ENCODE measurements at places on chromosomes 1 and 21.

GRCh38 chr1:7008331-7008730 is 223.1 kb downstream of the CAMTA1 start:
- no peak for DNase-seq

DNA sequence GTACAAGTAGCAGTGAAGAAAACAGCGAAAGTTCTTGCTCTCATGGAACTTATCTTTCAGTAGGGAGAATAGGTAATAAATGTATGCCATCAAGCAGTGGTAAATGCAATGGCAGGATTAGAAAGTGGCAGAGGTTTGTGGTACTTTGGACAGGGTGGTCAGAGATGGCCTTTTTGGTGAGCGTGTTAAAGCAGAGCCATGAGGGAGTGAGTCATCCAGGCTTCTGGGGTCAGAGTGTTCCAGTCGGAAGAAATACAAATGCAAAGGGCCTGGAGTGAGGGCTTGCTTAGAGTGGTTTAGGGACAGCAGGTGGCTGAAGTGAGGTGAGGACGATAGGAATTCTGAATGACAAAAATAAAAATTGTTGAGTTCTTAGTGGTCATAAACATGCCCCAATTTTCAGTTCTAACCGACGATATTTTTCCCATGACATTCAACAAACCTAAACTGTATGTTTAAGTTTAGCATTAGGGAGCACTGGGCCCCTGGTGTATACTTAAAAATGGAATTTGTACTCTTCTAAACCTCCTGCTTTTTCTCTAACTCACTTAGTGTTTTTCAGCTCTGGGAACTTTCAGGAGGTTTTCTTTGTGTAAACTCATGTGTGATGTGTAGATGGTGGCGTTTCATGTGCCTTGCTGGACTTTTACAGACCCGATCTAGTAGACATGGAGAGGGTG is 78.2 kb downstream of the MACF1 start:
- DNase-seq, result peak; percentile 66

DNA sequence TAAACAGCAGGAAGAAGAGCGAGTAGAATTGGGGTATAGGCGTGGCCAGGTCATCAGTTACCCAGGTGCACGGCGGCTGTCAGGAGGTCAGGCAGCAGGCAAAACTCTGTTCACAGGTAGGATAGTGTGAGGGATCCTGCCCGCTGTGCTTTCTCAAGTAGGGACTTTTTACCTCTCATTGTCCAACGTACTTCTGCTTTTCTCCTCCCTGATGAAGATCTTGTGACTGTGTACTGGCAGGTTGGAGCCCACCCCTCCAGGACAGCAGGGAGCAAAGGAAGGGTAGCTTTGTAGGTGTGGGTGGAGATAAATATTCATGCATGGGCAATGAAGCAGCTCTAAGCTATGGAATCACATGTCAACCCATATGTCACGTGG is 373.5 kb downstream of the KIF26B start:
- DNase-seq, result no peak

- peak; percentile 66 for DNase-seq
Observed at GRCh38 chr1:23283667-23284602, 60.1 kb downstream of the HNRNPR start.

GRCh38 chr21:32570456-32570855 is 14.9 kb downstream of the TCP10L start:
- no peak for DNase-seq

DNA sequence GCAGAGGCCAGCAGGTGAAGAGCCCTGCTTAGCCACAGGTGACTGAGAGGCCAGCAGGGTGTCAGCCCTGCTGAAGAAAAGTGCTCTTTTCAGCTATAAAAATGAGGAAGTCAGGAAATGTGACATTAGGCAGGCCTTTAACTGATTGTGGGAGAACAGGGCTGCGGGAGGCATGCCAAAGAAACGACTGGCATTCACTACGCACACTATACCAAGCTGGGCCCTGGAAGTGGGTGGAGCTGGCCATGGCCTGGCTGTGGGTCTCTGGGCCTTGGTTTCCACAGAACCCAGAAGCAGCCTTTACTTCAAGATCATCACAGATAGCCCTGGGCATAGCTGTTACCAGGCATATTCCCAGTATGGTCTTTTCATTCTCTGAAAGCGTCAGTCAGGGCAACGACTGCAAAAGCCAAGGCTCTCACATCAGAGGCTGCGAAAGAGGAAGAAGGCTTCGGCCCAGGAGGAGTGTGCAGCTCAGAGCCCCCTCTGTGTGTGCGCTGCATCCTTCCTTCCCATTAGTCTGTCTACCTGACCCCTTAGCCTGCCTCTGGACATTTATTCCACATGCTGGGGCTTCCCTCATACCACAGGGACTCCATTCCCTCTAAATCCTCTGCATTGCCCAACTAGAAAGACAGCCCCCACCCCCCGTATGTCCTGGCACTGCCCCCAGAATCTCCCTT is 14.3 kb downstream of the SLC2A1 start:
- no peak for DNase-seq

- peak; percentile 78 for DNase-seq
Observed at GRCh38 chr1:221263831-221264767, 384.9 kb downstream of the HLX start.

DNA sequence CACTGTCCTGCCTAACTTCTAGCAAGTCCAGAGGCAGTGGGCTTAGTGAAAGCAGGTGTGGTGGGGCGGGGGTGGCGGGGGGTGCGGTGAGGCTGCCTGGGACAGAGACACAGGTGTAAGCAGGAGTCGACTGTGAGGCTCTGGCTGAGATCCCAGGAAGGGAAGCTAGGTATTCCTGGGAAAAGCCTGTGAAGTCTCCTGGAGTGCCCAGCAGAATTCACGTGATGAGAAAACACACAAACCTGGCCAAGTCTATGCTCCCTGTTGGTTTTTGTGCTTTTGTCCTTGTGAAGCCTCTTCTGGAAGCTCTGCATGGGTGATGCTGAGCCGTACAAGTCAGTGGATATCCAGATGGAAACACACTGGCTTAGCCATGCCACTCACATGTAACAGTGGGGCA is 5.3 kb downstream of the GALNT2 start:
- no peak for DNase-seq

DNA sequence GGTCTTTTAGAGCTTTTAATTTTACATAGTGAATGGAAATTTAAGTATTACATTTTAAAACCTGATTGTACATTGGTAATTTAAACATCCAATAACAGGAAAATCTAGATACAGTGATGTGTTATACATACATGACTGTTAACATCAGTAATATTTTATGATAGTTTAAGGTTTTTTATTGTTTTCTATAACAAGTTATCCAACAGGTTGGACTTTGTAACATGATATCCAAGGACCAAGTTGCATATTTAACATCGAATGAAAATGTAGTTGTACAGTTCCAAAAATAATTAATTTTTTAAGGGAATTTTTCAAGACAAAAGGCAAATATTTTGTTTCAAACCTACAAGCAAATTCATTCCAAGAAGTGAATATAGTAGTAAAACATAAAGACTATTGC is 14.3 kb downstream of the GLRX2 start:
- no peak for DNase-seq

- no peak for DNase-seq
Observed at GRCh38 chr1:171037626-171038025, 53.1 kb upstream of the FMO3 start.

GRCh38 chr1:214952648-214953047 is 129.9 kb upstream of the KCNK2 start:
- DNase-seq, result peak; percentile 13

DNA sequence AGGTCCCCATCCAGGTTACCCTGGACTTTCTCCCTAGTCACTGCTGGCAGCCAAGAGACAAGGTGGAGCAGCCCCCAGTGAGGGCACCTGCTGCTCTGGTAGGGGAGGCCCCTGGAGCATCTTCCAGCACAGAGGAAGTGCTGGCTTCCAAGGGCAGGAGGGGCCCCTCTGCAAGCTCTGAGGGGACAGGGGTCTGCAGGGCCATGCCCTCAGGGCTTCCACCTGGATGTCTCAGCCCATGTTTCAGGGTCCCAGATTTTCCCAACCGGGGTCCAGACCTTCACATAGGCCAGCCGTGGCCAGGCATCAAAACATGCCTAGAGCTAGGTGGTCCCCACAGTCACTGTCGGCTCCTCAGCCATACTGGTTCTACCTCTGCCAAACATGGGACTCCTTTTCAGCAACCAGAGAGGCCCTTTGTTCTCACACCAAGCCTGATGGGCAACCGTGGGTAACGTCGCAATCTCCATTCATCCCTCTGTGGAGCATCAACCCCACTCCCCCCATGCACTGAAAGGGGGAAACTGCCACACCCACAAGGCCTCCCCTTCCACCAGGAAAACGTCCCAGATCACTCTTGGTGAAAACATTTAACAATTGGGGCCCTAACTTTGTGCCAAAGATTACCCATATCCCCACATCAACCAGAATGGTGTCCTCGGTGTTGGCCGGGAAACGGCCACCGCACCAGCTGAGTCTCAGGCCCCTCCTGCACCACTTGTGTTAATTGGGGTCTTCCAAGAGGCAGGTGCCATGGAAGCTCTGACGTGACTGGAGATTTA is 1.9 kb upstream of the COL6A2 start:
- DNase-seq, result no peak

- DNase-seq, result no peak
Observed at GRCh38 chr1:7145947-7146346, 360.7 kb downstream of the CAMTA1 start.

DNA sequence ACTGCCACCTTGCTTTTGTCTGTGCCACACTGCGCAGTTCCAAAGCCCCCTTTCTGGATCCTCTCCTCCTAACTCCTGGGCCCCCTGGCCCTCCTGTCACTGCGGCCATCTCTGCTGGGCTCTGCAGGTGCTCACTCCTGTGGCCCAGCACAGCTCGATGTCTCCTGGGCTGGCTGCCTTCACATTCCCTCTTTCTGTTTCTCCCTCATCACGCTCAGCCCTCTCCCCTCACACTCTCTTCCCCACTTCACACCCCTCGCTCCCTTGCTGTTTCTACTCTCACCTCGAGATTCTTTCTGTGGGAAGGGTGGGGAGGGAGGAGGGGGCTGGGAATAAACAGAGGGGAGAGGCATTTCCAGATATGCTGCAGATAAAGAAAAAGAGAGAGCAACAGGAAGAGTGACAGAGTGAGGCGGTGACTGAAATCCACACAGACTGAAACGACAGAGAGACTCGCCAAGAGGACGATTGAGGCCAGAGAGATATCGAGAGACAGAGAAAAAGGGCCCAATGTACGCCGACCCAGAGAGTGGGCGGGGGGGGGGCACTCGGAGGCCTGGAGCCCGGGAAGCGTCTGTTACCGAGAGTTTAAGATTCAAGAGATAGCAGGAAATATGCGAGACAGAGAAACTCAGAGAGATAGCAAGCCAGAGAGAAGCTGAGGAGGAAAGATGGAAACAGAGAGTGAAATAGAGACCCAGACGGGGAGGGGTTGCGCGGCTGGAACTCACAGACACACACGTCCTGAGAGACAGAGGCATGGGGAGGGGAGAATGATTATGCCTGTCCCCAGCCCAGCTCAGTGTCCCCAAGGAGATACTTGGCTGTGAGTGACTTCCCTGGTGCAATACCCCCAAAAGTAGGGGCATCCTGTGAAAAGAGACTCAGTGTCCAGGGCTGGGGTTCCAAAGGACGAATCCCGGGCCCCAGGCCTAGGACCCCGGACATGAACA is 666 bp downstream of the CSF3R start:
- DNase-seq, result no peak

GRCh38 chr1:239586128-239586527 is 199.8 kb downstream of the CHRM3 start:
- no peak for DNase-seq

DNA sequence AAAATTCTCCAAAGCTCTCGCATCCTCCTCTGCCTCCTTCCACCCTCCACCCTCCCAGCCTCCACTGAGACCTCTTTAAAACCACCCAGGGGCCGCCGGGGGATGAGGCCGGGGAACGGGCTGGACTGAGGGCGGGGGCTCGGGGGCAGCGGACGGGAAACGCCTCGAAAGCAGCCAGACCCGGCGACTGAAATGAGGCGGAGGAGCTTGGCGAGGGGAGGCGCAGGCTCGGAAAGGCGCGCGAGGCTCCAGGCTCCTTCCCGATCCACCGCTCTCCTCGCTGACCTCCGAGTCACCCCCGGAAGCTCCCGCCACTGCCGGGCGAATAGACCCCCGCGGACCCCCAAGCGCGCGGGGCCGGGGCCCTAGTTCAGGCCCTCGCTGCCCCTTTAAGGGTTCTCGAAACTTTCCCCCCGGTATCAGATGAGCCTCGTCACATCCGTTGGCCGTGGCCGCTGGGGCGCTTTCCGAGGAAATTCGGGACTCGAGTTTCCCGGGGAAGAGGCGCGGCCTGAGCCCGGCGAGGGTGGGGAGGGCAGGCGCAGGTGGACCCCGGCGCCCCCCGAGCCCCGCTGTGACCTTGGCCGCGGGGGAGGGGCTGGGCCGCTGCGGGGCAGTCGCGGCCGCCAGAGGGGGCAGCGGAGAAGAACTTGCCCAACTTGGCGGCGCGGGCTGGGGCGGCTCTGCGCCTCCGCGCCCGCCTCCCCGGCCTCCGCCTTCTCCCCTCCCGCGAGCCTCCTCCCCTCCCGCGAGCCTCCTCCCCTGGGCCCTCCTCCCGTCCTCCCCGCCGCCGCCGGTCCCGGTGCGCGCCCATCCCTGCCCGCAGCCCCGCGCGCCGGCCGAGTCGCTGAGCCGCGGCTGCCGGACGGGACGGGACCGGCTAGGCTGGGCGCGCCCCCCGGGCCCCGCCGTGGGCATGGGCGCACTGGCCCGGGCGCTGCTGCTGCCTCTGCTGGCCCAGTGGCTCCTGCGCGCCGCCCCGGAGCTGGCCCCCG is at the start of gene BACE2:
Gene BACE2, plus strand, starts transcription at position 813 of the 995 bp plus-strand sequence. Its CDS starts 104 bp downstream, at position 917.
- DNase-seq, result no peak

DNA sequence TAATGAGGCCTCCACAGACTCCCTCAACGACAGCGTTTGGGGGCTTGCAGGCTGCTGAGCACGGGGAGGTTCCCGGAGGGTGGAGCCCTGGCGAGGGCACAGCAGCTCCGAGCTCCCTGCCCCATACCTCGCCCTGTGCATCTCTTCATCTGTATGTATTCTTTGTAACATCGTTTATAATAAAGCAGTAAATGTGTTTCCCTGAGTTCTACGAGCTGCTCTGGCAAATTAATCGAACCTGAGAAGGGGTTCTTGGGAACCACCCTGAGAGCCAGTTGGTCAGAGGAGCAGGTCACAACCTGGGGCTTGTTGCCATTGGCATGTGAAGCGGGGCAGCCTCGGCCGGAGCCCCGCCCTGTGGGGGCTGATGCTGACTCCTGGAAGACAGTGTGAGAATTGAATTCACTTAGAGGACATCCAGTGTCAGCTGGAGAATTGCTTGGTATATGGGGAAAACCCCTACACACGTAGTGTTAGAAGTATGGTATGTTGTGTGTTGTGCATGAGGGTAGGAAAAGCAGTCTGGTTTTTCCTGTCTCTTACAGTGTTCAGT is 11.5 kb downstream of the SLC37A1 start:
- DNase-seq, result no peak

GRCh38 chr1:72498371-72498770 is 216.0 kb upstream of the NEGR1 start:
- peak; percentile 2 for DNase-seq

DNA sequence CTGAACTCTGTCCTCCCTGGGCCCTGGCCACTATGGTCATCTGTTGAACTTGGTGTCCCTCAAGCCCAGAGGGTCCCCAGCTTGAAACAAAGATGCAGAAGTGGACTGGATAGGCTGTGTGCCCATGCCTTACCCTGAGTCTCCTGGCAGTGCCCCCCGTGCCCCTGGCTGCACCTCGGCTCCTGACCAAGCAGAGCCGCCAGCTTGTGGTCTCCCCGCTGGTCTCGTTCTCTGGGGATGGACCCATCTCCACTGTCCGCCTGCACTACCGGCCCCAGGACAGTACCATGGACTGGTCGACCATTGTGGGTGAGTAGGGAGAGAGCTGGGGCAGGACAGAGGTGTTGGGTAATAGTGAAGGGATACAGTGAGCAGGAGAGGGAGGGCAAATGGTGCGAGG is 10.7 kb downstream of the TIE1 start:
- no peak for DNase-seq

GRCh38 chr1:228975238-228975907 is 240.1 kb downstream of the RHOU start:
- no peak for DNase-seq

All from HCEC 1CT (cell line).